ENCODE measurements at places on chromosomes 16 and 17.

GRCh38 chr17:40515491-40516041 is 14.1 kb upstream of the TNS4 start:
- no peak for DNase-seq

GRCh38 chr16:80065541-80065940 is 465.0 kb upstream of the MAF start:
- no peak for DNase-seq

DNA sequence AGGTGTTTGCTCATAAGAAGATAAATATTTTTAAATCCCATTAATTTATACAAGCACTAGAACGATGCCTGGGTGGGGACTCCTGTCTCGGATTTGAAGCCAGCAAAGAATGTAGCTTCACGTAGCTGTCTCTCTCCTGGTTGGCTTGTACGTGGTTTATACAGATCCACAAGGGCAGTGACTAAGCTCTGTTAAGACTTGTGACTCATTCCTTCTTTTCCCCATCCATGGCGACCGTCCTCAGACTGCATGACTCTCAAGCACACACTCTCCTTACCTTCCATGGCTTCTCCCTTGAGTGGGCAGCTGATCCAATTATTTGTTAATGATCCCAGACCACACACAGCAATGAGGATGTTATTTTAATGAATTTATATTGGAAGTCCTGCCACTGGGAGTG is 679.7 kb upstream of the SOX9 start:
- DNase-seq, result no peak

DNA sequence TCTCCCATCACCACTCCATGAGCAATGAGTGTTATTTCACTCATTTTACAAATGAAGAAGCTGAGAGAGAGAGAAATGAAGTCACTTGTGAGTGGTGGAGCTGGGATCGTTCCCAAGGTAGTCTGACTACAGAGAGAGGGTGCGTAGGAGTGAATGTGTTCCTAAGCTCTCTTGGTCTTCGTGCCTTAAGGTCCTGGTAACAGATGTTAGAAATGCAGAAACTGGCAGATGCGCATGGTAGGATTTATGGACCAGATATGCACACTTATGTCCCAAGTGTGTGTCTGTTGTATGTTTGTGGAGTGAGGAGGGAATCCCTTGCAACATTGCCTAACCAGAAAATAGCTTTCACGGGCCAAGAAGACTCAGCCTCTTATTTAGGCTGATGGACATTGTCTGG is 93.2 kb upstream of the ZNF469 start:
- no peak for DNase-seq

GRCh38 chr17:64155751-64156544 is 26.0 kb upstream of the ERN1 start:
- DNase-seq, result no peak

DNA sequence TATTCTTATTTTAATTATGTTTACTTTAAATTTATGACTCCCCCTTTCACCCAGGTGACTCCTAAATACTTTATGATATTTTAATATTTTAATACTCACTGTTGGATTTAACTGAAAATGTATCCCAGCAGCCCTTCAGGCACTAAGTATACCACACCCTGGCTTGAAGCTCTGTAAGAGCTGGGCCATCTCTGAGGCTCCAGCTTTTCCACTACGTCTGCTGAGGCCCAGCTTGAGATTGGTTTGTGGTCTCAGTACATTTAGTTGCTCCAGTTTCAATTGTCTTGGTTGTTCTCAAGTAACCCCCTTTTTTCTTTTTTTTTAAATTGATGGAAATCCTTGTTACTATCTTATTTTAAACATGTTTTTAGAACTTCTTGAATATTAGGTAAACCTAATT is 27.0 kb upstream of the CAPNS2 start:
- no peak for DNase-seq

DNA sequence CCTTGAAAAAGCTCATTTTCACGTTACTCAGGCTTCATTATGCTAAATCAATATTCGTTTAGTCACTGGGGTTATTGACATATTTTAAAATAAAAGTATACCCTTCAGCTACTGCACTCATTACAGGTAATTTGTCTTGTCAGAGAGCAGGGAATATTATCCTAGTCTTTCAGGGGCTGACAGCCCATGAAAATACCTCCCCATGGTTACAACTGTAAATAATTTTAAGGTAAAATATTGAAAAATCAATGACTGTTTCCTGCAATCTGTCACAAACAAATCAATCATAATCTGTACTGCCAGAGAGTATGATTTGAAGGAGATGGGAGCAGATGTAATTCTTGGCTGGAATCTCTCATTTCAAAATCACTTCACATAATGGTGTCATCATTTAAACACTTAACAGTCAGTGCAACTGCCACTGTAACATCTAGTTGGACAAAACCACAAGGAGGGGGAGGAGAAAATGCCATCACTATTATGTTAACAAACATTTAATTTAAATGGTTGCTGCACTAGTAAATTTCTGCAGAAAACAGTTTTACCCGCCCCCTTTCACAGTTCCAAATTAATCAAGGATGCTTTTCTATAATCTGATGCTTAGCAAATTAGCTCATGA is 9.3 kb upstream of the IRX5 start:
- no peak for DNase-seq

DNA sequence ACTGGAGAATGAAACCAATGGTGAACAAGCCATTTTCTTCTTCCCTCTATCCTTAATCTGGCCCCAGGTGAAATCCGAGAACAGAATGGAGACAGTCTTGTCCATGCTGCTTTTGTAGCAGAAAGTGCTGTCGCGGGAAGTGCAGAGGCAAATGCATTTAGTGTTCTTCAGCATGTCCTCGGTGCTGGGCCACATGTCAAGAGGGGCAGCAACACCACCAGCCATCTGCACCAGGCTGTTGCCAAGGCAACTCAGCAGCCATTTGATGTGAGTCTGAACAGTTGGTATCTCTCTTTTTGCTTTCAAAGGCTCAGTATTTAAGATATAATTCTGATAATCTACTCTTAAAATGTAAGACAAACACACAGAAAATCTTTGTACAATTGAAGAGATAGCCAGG is 18.7 kb downstream of the UQCRC2 start:
- no peak for DNase-seq

DNA sequence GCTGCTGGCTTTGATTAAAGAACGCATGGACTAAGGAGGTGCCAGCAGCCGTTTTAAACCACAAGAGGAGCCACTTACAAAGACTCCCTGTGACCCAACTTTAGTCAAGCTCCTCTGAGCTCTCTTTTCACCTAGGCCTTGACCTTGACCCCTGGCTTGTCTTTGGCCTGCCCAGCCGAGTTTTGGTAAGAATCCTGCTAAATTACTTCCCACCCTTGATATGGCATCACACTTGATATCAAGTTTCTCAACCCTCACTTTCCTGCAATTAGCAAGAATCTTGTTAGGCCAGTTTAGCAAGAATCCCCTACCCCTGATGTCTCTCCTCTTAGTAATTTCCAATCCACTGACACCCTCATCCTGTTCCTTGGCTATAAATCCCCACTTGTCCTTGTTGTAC is 232.8 kb upstream of the SALL1 start:
- no peak for DNase-seq

DNA sequence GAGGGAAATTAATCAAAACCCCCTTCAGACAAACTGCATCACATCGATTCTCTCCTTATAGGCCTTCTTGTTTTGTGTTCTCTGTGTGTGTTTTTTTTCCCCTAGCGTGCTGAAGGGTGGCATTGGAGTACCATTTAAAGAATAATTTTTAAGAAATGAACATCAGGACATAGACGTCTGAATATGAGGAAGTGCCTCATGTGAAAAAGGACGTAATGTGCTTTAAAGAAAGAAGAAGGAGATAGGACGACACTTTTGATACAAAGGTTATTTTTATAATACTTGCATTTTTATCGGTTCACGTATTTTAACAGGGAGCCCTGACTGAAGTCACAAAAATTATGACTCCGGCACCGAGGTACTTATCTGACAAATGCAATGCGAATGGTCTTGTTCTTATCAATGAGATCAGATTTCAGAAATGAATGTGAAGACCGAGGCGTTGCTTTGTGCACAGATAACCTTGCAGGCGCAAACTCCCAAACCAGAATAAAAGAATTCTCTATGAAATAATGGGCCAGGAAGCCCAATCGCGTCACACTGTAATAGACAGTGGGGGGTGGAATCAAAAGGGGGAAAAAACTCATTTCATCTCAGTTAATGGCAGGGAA is 606.3 kb downstream of the MAF start:
- DNase-seq, result no peak

DNA sequence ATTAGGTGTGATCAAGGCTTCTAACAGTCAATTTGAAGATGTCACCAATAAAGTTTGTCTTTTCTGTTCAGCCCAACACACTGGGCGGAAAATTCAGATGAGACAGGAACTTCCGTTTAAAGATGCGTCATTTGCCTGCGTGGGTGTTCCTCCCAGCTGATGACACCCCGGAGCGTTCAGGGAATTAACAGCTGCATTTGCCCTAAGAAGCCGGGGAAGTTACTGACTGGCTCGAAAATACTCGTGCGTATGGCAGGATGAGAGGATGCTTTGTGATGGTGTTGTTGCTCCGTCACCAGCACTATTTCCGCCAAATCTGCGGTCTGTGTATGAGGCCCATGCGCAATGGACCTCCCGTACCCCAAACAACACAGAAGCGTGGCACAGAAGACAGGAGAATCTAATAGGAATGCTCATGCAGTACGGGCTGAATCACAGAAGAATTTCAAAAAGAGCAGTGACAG is 11.9 kb upstream of the PVALEF start:
- no peak for DNase-seq

- no peak for DNase-seq
Measured at GRCh38 chr17:61285526-61286320, 113.9 kb upstream of the TBX2 start.

DNA sequence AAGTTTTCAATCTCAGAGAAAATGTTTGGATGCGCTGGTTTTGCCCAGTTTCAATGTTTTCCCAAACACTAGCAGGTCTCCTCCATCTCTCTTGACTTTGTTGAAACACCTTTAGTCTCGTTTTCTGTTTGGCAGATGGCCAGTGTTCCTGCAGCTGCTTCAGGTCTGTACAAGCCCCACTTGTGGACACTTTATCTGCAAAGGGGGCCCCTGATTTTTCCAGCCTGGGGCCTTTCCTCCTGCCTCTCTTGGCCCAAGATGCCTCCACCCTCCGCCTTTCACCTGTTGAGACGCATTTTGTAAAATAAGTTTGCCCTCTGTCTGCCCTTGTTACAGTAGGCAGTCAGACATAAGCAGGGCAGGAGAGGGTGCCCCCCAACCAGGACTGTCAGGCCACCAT is 21.8 kb upstream of the PRM1 start:
- no peak for DNase-seq

GRCh38 chr17:42200706-42201457 is 6.6 kb upstream of the GHDC start:
- DNase-seq, result no peak

DNA sequence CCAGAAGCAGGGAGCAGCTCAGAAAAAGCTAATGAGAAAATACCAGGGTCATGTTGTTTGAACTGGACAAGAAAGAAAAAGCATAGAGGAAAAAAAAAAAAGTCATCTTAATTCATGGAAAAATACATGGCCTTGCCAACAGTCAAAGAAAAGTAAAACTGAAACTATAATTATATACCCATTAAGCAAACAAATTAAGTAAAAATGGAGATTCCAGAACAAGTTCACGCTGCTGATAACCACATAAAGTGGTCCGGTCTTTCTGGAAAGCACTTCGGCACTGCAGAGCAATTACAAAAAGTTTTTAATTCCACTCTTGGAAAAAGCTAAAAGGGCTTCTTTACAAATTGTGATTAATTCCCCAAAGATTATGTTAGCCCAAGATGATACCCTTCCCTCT is 12.4 kb upstream of the P2RX5 start:
- no peak for DNase-seq

DNA sequence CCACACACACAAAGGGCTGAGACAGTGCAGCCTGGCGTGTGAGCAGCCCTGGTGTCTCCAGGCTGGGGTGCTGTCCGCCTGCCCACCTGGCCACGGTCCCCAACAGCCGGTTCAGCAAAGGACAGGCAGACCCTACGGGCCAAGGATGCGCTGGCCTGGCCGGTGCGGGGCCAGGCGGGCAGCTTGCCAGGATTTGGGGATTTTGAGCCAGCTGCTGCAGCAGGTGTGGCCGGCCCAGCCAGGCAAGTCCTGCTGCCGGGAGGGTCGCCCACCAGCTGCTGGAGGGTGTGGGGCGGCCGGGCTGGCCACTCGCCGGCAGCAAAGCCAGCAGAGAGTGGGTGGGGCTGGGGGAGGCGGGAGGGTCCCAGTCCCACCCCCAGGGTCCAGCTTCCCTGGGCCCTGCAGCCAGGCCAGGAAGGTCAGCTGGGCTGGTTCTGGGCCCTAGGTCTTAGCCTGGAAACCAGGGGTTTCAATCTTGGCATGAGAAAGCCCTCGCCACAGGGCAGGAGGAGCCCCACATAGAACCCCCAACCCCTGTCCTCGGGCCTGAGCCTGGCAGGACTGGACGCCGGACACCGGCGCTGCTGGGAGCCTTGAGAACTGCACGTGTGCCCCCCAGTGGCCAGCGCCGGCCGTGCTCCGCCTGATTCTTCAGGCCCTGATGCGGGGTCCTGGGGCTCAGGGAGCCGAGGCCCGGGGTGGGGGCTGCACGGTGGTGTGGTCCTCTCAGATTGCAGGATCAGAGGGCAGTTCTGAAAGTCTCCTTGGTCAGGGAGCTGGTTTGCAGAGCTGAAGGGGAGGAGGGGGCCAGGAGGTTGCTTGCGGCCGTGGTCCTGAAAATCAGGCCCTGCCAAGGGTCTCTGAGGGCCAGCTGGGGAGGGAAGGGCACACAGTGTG is 17.6 kb upstream of the SSTR5 start:
- no peak for DNase-seq

GRCh38 chr17:42112552-42113176 is at the start of gene DHX58:
Gene DHX58 (minus strand): TSS chr17:42112714. CDS start chr17:42111892, 822 bp downstream.
- no peak for DNase-seq

- DNase-seq, result no peak
Measured at GRCh38 chr16:24972608-24973220, 42.5 kb downstream of the ARHGAP17 start.

GRCh38 chr16:23362460-23363317 is 60.6 kb downstream of the SCNN1B start:
- DNase-seq, result no peak

DNA sequence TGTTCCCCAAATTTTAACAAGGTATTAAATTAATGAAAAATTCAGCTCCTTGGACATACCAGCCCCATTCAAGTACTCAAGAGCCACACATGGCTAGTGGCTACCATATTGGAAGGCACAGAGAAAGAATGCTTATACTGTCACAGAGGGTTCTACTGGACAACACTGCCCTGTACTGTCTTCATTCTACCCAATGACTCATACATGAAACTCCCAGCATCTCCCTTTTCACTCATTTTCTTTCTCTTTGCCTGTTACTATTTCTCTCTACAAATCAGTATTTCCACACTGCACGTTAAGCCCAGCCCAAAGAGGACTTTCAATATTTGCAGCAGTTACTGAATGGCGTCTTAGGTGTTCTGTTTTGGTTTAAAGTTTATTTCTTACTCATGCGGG is 72.1 kb upstream of the RCVRN start:
- DNase-seq, result no peak

DNA sequence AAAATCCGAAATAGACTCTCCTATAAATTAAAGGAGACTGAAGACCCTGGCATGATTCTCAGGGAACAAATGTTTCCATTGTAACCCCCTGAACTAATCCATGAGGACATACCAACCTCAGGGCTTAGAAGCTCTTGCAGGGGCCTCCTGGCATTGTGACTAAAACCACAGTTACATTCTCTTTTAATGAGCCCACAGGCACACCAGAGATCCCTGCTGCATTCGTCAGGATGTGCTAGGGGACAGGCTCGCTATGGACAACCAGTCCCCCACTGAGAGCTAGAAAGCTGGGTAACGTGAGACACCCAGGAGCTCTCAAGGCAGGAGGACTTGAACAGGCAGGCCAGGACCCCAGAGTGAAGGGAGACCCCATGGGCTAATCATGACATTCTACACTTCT is 140.6 kb upstream of the TNRC6C start:
- DNase-seq, result no peak

Data from omental fat pad (tissue), 4 donors.